ENCODE measurements at places on chromosomes 2 and 18.

GRCh38 chr18:28366676-28367075, 189.7 kb upstream of the CDH2 start:
- DNase-seq, result no peak

GRCh38 chr2:8857709-8858108, 20.3 kb upstream of the KIDINS220 start:
- no peak for DNase-seq

DNA sequence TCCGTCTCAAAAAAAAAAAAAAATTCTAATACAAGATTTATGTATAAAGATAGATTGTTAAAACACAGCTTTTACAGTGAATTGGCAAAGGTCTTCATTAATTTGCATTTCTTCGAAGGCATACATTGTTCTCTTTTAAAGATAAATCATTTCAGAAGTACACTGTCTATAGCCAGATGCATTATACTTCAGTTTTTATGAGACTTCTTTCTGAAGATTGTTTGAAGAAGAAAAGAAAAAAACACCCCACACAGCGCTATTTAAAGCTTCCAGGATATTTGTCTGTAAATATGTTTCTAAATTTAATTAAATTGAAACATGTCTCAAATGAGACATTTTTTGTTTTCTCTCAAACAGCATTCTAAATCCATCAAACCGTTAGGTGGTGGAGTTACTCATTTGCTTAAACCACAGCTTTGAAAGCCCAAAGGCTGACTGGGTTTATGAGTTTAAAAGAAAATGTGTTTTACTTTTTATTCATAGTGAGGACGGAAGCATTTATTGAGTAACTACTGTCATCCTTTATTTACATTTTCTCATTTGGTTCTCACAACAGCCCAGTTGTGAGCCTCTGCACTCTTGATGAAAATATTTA, 42.4 kb upstream of the C1GALT1C1L start:
- DNase-seq, result no peak

DNA sequence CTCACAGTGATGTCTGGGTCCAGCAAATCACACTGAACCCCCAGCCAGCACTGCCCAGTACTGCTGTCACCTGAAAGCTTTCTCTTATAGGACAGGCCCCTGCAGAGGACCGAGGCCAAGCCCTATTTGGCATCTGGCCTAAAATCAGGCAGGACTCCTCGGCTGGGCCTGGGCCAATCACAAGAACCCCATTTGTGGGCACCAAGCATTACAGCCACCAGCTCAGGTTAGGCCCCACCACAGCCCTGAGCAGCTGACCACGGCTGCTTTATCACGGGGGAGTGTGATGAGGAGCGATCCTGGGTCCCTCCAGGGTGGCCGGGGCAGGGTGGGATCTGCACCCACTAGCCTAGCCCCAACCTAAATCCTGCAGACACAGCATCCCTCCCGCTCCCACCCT, 8.2 kb downstream of the BIN1 start:
- no peak for DNase-seq

- no peak for DNase-seq
Measured at GRCh38 chr2:74222300-74222650, 23.9 kb downstream of the MTHFD2 start.

- DNase-seq, result no peak
Measured at GRCh38 chr2:228649447-228649846, 468.0 kb upstream of the SPHKAP start.

DNA sequence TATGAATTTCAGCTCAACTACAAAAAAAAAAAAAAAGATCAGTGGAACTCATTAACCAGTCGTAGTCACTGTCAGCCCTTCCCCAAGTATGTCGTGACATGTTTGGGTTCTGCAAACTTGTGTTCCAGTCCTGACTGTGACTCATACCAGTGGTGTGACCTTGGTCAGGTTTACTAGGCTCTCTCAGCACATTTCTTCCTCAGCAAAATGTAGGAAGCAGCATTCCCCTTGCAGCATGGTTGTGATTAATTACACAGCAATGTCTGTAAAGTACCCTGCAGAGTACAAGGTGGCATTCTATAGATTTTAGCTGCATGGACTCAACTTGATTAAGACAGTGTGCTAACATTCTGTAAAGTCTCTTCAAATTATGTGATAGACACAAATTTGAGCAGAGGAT, 156.9 kb downstream of the LAMA1 start:
- no peak for DNase-seq

- no peak for DNase-seq
Measured at GRCh38 chr18:23824669-23825068, 135.4 kb downstream of the LAMA3 start.

DNA sequence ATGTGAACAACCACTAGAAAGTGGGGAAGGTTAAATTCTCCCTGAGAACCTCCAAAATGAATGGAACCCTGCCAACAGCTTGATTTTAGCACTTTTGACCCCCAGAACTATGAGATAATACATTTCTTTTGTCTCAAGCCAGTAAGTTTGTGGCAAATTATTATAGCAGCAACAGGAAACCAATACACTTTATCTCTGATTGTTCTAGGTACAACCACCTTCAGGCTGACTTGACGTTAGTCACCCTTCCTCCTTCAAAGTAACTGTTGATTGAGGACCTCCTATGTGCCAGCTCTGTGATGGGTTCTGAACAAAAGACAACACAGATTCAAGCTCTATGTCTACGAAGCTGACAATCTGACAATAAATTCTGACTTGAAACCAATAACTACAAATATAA, 318.9 kb downstream of the NCKAP5 start:
- DNase-seq, result no peak

DNA sequence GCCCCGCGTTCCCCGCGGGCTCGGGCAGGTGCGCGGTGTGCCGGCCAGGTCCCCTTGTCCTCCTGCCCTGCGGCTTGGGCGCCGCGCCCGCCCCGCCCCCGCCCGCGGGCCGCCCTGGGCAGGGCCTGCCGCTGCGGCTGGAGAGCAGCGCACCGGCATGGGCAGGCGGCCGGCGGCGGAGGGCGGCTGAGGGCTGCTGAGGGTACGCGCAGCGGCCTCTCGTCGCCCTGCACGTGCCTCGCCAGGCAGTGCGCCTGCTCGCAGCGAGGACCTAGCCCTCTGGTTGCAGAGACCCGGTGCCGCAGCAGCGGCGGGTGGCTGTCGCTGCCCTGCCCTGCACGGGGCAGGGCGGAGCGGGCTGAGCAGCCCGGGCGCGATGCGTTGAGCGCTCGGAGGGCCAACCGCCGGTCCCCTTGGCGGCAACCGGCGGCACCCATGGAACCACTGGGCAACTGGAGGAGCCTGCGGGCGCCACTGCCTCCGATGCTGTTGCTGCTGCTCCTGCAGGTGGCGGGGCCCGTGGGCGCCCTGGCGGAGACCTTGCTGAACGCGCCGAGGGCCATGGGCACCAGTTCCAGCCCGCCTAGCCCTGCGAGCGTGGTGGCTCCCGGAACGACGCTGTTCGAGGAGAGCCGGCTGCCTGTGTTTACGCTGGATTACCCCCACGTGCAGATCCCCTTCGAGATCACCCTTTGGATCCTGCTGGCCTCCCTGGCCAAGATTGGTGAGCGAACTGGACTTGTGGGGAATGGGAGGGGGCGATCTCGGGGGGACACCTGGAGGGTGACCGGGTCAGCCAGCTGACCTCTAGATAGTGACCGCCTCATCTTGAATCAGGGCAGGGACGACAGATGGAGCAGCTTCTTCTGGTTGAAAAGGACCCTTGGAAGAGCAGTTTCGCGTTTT, at the start of gene SLC9A2:
Gene SLC9A2 (plus strand): TSS at position 140 of the 906 bp plus-strand sequence. CDS start 296 bp downstream, at position 436.
- no peak for DNase-seq

DNA sequence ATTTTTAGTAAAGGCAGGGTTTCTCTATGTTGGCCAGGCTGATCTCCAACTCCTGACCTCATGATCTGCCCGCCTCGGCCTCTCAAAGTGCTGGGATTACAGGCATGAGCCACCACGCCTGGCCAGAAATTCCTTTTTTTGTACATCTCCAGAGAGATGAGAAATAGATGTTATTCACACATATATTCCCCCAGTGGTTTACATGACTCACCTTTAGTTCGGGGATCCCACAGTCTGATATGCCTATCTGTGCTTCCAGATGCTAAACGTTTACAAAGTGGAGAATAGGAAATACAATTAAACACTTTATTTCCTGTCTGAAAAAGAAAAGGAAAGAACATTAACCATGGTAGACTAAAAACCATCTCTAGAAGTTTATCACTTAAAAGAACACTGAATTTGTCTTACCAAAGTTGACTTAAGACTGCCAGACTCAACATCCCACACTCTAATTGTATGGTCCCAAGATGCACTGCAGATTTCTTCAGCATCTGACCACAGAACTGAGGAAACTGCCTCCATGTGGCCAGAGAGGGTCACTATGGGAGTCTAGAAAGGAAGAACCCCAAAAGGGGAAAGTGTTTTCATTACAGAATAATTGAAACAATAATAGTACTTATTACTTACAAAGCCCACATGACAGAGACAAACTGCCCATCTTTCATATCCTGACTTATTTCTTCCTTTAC, 12.6 kb upstream of the ICA1L start:
- no peak for DNase-seq

DNA sequence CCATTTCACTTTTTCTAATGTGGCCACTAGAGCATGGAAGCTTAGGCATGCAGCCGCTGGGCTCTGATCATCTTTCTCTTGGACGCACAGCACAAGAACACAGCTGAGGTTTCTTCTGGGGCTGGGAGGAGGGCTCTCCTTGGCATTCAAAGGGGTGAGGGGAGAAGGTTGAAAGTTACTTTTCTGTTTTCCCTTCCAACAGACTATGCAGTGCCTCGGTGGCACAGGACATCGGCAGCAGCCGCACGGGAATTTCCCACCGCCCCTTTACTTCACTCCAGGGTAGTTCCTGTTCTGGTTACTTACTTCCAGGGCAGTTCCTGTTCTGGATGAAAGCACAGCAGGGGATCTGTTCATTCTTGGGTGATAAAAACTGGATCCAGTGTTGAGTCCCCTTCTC, 18.9 kb upstream of the MAL start:
- no peak for DNase-seq

DNA sequence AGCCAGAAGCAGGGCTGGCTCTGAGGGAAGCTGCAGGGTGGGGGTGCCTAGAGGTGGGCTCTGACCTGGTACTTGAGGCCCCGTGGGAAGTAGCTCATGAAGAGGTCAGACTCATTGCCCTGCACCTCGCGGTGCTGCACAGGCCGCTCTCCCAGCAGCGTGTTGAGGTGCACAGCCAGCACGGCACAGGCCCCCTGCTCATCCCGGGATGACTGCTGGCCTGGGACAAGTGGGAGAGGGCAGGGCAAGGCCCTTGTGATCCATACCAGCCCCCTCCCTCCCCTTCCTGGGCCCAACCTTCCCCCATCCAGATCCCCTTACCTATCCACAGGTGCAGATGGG, 8.7 kb downstream of the CAPG start:
- no peak for DNase-seq

DNA sequence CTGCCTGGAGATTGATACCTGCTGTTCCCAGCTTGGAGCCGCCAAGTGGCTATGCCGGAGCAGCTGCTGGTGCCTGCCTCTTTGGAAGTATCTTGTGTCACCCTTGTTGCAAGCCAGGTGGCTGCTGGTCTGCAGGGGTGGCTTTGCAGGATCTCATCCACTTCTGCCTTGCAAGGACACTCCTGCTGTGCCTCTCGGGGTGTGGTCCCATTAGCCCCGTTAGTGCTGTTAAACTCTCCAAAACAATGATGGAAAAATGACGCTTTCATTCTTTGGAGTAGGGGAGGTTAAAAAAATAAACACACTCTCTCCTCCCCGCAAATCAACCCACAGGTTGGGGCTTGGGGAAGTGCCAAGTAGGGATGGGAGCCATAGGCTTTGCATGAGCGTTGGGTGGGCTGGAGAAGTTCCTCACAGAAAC, 352.8 kb downstream of the RNF144A start:
- DNase-seq, result no peak

GRCh38 chr18:50194631-50195532, at the start of gene MYO5B:
Gene MYO5B (minus strand): TSS chr18:50195147. CDS start chr18:50194793, 354 bp downstream.
- no peak for DNase-seq

GRCh38 chr18:3827236-3827845, 377.4 kb downstream of the TGIF1 start:
- peak; percentile 88 for DNase-seq
